Smooth muscle cell of trachea (primary cell): ENCODE measurements at places on chromosomes 5 and 9. TPM values are rescaled to one million over a fixed set of nuclear protein-coding genes. Genes with fewer than 3 reads are reported as not detected.

ASS1 gene
- total RNA-seq, result 44.2 and 225 TPM in 2 replicates

ITGA2 gene
- total RNA-seq, result 22.8 and 24.5 TPM in 2 replicates

KIF12 gene
- under 0.01 TPM in 1 of 2 replicates, not detected in the other for total RNA-seq

MLANA gene
- total RNA-seq, result not detected in 2 replicates

CCDC180 gene
- 0.99 and 5.5 TPM in 2 replicates for total RNA-seq

CENPK gene
- 2.8 and 20.9 TPM in 2 replicates for total RNA-seq

SEMA6A gene
- 0.44 and 0.66 TPM in 2 replicates for total RNA-seq

NR5A1 gene
- total RNA-seq, result not detected in 2 replicates

WDR38 gene
- not detected in 2 replicates for total RNA-seq

SLC28A3 gene
- total RNA-seq, result 0.15 and 0.50 TPM in 2 replicates

PCDHA3 gene
- 0.15 and 0.17 TPM in 2 replicates for total RNA-seq

SPACA9 gene
- total RNA-seq, result 3.5 and 7.6 TPM in 2 replicates

FYB1 gene
- under 0.01 TPM in 2 replicates for total RNA-seq
